Activated naive CD4-positive, alpha-beta T cell treated with anti-CD3 and anti-CD28 coated beads, Interleukin-2, amount 50 U/mL, for 72 hours (primary cell): ENCODE measurements at places on chromosomes 4 and X.

DNA sequence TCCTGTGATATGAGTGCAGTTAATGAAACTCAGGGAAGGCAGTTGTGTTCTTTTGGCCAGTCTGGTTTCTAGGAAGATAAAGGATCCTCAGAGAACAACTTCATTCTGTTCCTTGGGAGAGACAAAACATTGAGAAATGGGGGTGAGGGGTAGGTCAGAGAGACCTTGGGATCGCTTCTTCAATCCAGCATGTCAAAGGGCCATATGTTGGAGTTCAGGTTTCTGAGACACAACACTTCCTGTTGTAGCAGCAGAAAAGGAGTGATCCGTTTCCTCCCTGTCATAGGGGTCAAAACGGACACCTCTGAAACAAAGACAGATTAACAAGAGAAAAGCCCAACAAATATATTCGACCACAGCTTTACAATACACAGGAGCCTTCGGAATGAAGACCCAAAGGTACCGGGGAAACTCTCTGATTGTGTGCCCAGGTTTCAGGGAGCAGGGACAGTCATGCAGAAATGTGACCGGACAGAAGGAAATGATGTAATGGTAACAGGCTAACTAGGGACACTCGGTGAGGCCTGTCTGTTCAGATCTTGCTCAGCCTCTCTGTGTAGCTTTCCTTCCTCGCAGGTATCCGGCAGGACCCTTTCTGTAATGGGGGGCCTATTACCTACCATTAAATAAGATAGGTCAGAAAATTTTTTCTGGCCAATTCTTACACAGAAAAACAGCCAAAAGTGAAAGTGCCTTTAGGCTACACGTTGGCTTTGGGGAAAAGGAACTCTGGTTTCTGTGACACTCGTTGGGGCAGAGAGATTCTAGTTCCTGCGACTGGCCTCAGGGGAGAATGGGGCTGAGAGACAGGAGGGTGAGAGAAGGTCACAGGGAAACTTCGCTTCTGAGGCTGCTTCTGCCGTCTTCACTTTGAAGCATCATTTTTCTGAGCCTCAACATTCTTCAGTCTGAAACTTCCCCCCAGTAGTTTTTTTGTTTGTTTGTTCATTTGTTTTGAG lies 103.3 kb upstream of the TLR3 start:
- no peak for DNase-seq

- DNase-seq: no peak
These were observed 326.2 kb upstream of the SLIT2 start for GRCh38 chr4:19925516-19925915.

- DNase-seq: no peak
These were observed 7.6 kb upstream of the USP53 start for GRCh38 chr4:119204916-119205315.

DNA sequence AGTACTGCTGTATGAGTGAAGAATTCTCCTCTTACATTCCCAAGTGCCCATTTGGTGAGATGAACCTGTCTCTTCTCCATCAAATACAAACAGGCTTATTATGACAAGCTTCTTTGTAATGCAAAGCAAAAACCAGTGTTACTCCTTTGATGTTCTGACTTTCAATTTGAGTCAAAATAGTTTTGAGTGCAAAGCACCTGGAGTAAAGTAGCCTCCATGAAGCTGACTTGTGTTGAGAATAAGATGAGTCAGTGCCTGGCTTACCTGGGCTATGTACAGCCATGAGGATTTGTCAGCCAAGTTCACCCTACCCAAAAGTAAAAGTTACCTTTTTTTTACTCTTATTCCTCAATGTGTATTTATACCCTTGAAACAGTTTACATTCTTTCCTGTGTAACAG lies 132.5 kb upstream of the FMR1 start:
- no peak for DNase-seq

DNA sequence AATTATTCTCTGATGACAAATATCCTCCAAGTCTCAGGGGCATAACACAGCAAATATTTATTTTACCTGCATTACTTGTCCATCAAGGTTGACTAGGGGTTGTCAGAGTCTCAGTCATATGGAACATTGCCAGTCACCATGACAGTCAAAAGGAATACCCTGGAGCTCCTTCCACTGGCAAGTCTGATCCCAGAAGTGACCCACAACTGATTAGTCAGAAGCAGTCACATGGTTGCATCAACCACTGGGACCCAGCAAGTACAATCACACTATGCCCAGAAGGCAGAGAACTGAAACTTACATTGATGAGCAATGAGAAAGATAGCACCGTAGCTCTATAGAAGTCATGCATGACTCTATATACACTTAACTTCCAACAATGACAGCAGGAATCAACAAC lies 41.9 kb upstream of the SOD3 start:
- DNase-seq: no peak

- DNase-seq: no peak
These were observed 13.5 kb upstream of the CXXC4 start for GRCh38 chr4:104508224-104508623.

DNA sequence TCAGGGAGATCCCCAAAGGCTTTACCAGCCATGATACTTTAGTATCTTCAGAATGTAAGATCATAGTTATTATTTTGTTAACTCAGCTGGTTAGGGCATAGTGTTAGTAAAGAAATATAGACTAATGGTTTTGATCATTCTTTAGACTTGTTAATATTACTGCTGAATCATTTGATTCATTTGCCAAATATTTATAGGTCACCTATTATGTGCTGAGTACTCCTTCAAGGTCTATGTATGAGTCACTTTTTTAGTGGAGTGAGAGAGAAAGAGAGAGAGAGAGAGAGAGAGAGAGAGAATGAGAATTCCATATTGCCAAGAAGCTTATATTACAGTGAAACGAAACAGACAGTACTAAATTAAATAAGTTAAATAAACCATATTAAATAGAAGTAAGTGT lies 110.3 kb downstream of the UBE2NL start:
- no peak for DNase-seq
